DMS53 (cell line): ENCODE measurements at places on chromosomes 6 and 20.

- DNase-seq = no peak
Measured at GRCh38 chr6:151141685-151142084, 98.1 kb upstream of the AKAP12 start.

GRCh38 chr6:21733311-21733710, 139.8 kb downstream of the SOX4 start:
- no peak for DNase-seq

DNA sequence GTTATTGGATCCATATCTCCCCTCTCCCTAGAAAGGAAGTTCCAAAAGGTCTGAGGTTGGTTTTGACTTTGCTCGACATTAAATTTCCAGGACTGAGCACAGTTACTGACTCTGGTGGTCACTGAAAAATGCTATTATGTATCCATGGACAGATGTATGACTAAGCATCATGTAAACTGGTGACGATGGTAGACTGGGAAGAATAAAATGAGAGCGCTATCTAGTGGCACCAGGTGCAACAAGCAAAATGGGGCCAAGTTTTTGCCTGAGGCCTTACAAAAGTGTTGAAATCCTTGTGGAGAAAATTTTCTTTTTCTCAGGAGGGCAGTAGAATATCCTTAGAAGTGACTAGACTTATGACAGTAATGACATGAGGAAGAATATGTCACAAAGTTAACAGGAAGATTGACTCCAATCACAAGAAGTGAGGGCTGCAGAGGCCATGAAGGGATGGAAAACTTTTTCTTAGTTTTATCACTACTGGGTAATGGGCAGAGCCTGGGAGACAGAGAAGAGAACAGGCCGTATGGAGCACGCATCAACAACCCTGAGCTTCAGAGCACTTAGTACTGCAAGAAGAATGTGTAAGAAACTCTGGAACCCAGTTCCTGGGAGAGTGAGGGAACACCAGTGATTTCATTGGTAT, 88.9 kb upstream of the ELOVL5 start:
- peak; percentile 89 for DNase-seq

- no peak for DNase-seq
Measured at GRCh38 chr6:169980826-169981450, 229.5 kb downstream of the ERMARD start.

GRCh38 chr6:158474961-158475343, 84.9 kb upstream of the TMEM181 start:
- peak; percentile 89 for DNase-seq

DNA sequence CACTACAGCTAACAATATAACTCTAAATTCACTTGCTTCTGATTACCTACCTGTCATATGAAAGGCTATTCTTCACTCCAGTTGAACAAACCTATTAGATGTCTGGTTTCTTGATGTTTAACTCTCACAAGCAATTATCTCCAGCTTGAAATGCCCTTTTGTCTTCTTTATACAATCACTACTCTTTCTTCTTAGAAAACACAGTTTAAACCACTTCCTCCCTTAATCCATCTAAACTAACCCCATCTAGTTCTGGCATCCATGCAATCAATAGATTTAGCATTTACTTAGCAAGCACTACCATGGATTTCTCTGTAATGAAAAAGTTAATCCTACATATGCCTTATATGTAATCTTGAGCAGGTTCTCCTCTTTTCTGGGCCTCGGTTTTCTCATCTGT, 127.3 kb downstream of the ATXN1 start:
- DNase-seq = no peak

DNA sequence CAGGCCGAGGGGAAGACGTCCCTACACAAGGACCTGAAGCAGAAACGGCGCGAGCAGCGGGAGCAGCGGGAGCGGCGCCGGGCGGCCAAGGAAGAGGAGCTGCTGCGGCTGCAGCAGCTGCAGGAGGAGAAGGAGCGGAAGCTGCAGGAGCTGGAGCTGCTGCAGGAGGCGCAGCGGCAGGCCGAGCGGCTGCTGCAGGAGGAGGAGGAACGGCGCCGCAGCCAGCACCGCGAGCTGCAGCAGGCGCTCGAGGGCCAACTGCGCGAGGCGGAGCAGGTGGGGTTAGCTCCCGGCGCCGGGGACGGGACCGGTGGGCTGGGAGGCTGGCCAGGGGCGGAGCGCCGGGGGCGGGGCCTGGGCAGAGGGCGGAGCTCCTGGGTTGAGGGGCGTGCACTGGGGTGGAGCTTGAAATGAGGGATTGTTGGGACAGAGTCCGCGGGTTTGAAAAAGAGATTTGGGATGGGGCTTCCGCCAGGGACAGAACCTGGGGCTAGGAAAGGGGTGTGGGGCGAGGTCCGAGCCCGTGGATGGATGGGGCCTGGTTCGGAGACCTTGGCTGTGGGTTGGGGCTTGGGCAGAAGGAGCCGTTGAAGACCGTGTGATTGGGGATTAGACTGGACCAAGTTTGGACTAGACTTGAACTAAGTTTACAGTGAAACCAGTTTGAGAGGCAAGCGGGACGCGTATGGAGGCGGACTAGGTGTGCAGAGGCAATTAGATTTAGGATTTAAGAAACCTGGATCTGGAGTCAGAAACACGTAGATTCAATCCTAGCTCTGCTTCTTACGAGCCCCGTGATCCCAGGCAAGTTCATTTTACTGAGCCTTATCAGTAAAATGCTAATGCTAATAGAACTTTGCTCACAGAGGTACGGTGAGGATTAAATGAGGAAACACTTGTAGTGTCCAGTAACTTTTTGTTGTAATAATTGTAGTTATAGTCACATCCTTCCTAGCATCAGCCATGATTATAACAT, 20.9 kb downstream of the DEF6 start:
- peak; percentile 89 for DNase-seq

DNA sequence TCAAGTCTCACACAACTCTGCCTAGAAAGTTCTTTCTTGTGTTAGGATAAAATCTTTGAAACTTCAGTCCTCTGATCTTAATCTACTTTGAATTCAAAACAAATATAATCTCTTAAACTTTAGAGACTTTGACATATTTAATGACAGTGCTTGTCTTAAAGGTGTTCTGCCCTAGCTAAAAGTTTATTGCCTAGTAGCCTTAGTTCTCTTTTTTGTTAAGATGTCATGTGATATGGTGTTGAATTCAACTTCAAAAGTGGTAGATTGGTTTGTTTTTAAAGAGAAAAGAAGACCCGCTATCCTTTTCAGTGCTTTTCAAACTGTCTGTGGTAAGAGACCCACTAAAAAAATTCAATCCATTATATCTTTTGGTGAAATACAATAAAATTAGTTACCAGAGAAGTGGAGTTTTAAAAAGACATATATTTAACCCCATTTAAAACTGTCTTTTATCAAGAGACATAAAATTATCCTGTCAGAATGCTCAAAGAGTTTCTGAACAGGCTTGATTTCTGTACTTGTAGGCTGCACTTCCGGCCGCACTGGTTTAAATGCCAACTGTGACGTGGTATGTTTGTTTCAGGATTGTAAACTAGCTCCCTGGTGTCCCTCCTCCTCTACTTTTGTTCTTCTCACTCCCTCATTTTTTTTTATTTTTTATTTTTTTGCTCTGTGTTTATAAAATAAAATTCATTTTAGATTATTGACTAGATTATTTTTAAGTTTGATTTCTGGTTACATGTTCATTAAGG, 76.5 kb downstream of the QKI start:
- DNase-seq = peak; percentile 82

DNA sequence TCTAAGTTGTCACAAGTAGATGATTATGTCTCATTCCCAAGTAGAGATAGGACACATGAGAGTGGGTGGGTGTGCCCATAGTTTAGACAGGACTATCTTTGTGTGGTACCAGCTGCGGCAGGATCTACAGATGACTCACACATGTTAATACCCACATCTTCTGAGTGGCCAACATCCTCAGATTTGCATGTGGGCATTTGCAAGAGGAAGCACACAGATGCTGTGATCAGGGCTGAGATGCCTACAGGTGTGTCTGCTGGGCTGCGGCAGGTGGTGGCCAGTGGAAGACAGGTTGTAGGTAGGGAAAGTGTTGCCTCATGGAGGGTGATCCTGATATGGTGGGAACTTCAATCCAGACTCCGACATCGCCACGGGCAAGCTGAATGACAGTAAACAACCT, 50.8 kb downstream of the UTRN start:
- peak; percentile 91 for DNase-seq

DNA sequence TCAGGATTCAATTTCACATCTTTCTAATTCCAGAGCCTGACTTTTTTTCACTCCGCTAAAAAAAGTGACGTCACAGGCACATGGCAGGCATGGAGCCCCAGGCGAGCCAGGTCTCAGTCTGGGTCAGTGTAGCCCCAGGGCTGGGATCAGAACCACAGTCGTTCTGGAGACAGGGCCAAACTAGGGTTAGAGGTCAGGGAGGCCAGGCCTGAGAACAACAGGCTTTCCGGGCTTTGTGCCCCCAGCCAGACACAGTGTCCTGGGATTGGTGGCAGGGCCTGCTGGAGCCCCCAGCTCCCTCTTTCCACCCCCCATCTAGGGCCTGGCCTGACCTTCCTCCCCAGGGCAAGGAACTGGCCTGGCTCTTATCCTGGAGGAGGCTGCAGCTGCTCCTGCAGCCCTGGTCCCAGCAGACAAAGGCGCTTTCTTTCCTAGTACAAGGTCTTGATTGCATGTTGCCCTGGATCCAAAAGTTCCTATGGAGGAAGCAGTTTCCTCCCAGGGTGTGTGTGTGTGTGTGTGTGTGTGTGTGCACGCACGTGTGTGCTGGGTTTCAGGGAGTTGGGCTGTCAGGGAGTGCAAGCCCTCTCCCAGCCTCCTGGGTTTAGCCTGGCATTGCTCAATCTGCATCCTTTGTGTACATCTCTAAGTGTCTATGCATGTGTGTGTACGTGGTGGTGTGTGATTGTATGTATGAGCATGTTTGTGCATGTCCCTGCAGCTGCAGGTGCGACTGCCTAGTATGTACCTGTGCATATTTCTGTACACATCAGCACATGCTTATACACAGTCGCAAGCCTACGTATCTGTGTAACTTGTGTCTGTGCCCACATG, 26.5 kb upstream of the EMILIN3 start:
- DNase-seq = no peak

DNA sequence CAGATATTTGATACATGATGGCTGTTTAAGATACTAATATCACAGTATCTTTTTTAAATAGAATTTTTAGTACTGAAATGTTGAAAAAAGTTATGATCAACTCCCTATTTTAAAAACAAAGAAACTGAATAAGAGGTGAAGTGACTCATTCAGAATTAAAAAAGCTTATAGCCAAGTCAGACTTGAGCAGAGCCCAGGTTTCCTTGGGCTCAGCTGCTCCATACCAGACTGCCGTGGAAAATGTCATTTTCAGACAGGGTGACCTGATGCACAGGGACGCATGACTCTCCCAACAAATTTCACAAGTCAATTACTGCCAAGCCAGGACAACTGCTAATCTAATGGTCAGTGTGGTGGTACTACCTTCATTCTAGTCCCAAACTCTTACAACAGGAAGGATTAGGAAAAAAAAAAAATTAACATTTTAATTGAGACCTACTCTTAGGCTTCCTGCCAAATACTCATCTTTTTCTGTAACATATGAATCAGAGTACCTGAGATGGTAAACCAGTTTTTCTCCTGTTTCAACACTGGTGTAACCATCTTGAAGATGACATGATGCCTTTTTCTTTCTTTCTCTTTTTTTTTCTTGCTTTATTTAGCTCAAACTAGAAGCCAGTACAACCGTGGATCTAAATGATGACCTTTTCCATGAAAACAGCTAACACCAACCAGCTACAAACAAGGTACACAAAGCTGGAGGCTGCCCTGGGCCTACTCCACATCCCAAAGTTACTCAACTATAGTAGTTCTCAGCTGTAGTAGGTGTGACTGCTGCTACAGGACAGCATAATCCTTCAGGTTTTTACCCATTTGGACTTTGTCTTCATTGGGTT, 30.5 kb downstream of the SLC22A23 start:
- DNase-seq = no peak

GRCh38 chr6:14192216-14192788, 74.7 kb downstream of the CD83 start:
- DNase-seq = no peak

DNA sequence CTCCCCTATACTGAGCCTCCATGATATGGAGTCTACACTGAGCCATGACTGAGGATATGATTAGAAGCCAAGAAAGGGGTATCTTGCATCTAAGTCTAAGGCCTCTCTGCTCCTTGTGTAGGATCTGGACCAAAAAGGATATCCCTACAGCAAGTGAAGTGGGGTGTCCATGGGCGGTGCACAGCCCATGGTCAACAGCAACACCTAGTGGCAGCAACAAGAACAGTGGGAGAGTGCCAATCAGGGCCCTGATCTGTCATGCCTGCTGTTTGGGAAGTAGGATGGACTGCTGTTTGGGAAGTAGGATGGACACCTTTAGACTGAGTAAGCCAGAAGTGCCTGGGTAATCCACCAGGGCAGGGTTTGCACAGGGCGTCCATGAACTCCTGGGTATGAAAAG, 22.4 kb downstream of the PTGIS start:
- peak; percentile 47 for DNase-seq

GRCh38 chr20:41408156-41408794, 41.7 kb upstream of the EMILIN3 start:
- DNase-seq = no peak

- DNase-seq = no peak
Measured at GRCh38 chr20:63508072-63508768, 9.3 kb upstream of the EEF1A2 start.

DNA sequence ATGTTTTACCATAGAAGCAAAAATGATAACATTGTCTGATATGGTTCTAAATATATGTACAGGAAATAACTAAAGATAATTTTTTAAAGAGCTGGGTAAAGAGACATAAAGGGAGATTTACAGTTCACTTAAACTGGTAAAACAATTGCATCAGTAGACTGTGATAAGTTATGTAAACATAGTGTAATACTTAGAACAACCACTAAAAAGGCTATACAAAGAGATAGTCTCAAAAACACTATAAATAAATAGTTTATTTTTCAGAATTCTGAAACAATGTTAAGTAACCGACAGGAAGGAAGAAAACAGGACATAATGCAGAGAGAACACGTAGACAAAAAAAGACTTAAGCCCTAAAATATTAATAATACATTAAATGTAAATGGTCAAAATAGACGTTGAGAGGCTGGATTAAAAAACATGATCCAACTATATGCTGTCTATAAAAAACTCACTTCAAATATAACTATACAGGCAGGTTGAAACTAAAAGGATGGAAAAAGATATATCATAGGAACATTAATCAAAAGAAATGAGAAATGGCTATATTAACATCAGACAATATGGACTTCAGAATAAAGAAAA, 32.7 kb upstream of the ATXN1 start:
- DNase-seq = peak; percentile 5
